Progenitor cell of endocrine pancreas (in vitro differentiated cells): ENCODE measurements at places on chromosomes 4 and X.

GRCh38 chr4:87783781-87784180, 15.6 kb upstream of the IBSP start:
- no peak for DNase-seq
- no peaks in the 10 kb centered on the region for H3K36me3 ChIP-seq
- no peak overlapping the region for H3K4me3 ChIP-seq

GRCh38 chr4:6408263-6408662, 64.2 kb downstream of the PPP2R2C start:
- H3K4me1 ChIP-seq: peaks cover 3% of the 10 kb centered on the region
- no peak overlapping the region for H3K27ac ChIP-seq
- H3K4me3 ChIP-seq: no peak overlapping the region
- no peaks in the 10 kb centered on the region for H3K36me3 ChIP-seq
- peaks cover 18% of the 10 kb centered on the region for H3K27me3 ChIP-seq

GRCh38 chr4:183599284-183599683, 59.7 kb downstream of the RWDD4 start:
- H3K27me3 ChIP-seq: no peaks in the 10 kb centered on the region
- DNase-seq: no peak
- peak overlapping the region; percentile 54 for H3K27ac ChIP-seq
- H3K4me3 ChIP-seq: no peak overlapping the region
- peaks cover 22% of the 10 kb centered on the region for H3K4me1 ChIP-seq
- peaks cover 2% of the 10 kb centered on the region for H3K36me3 ChIP-seq

- peak overlapping the region; percentile 29 for H3K4me3 ChIP-seq
- H3K36me3 ChIP-seq: no peaks in the 10 kb centered on the region
- peaks cover 35% of the 10 kb centered on the region for H3K27me3 ChIP-seq
- peaks cover 21% of the 10 kb centered on the region for H3K4me1 ChIP-seq
- no peak for DNase-seq
- H3K27ac ChIP-seq: no peak overlapping the region
Observed at GRCh38 chr4:53908661-53909078, 155.7 kb downstream of the CHIC2 start.

DNA sequence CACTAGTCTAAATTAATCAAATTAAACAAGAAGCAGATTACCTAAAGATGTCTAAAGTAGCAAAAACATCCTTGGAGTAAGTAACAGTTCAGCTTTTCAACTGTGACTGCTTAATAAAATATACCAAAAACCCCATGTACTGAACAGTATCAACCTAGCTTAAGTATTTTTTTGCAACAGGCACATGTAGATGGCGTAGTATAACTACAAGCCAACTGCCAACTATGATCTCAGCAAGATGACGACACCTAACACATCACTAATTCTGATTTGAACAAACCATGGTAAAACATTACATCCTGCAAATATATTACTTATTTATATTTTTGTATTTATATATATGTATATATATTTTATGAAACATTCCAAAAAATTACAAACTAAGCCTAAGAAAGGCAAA, 24.5 kb downstream of the DHX15 start:
- peaks cover 33% of the 10 kb centered on the region for H3K4me1 ChIP-seq
- no peak overlapping the region for H3K4me3 ChIP-seq
- no peak for DNase-seq
- H3K27ac ChIP-seq: no peak overlapping the region
- H3K27me3 ChIP-seq: no peaks in the 10 kb centered on the region
- peaks cover 28% of the 10 kb centered on the region for H3K36me3 ChIP-seq

DNA sequence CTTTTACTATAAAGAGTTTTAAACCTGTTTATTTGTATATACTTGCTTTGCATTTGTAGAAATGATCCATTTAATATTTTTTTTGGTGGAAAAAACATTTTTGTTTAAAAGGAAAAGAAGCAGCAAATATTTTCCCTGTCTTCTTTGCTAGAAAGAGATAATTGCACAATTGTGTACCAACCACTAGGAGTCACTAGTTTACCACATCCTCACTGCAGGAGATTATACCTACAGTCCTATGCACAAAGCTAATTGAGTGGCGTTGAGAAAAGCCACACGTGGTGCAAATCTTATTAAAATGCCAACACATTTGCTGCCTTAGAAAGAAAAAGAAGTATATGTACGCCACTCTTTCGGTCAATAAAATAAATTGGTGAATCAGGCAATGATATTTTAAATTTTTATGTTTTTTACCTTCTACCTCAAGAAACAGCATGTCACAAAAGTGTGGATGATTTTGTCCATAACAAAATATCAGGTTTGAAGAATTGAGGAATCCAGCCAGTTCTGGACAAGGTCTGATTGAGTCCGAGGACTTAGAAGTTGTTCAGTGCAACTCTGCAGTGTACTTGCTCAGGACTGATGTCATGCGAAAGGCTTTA, 102.9 kb downstream of the GRXCR1 start:
- H3K27me3 ChIP-seq: no peaks in the 10 kb centered on the region
- no peak overlapping the region for H3K27ac ChIP-seq
- H3K4me3 ChIP-seq: no peak overlapping the region
- DNase-seq: no peak
- peaks cover 9% of the 10 kb centered on the region for H3K4me1 ChIP-seq

- no peak overlapping the region for H3K27ac ChIP-seq
- DNase-seq: no peak
- H3K4me1 ChIP-seq: no peaks in the 10 kb centered on the region
Observed at GRCh38 chr4:113162089-113162488, 112.6 kb downstream of the ANK2 start.

DNA sequence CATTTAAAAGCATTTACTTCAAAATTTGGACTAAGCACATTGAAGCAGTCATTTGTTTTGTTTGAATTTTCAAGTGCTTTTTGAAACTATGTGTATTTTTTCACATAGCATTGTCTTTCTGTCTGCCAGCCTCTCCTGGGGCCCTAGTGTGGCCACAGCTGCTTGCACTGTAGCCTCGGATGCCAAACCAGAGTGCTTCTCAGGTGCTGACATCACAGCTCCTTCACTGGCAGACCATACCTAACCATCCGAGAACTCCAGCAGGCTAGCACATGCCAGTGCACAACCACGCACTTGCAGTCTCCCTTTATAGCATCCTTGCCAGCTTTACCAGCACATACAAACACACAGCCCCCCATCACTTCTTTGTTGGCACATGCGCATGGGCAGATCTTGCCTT, 1019.7 kb downstream of the STPG2 start:
- H3K4me3 ChIP-seq: no peak overlapping the region
- no peak overlapping the region for H3K27ac ChIP-seq
- no peaks in the 10 kb centered on the region for H3K4me1 ChIP-seq
- H3K36me3 ChIP-seq: peaks cover 1% of the 10 kb centered on the region

DNA sequence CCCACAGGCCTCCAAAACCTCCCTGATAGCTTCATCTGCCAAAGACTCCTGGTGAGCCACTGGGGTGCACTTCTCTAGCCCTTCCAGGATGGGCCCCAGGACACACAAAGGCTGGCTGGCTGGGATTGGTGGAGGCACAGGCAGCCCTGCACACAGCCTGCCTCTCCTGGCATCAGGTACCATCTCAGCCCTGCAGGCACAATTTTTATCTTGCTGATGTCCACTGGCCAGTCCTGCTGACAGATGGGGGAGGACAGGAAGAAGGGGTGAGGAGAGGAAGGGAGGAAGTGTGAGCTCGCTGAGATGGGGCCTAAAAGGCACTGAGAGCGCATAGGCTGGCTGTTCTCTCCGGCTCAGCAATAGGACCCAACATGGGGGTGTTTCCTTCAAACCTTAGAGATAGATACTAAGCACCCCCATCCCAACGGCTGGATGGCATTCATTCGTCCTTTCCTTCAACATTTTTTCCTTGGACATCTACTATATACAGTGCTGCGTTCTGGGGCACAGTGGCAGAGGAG, 92.7 kb downstream of the PJA1 start:
- no peaks in the 10 kb centered on the region for H3K36me3 ChIP-seq
- no peak overlapping the region for H3K27ac ChIP-seq
- no peak for DNase-seq
- H3K4me1 ChIP-seq: no peaks in the 10 kb centered on the region
- no peak overlapping the region for H3K4me3 ChIP-seq

DNA sequence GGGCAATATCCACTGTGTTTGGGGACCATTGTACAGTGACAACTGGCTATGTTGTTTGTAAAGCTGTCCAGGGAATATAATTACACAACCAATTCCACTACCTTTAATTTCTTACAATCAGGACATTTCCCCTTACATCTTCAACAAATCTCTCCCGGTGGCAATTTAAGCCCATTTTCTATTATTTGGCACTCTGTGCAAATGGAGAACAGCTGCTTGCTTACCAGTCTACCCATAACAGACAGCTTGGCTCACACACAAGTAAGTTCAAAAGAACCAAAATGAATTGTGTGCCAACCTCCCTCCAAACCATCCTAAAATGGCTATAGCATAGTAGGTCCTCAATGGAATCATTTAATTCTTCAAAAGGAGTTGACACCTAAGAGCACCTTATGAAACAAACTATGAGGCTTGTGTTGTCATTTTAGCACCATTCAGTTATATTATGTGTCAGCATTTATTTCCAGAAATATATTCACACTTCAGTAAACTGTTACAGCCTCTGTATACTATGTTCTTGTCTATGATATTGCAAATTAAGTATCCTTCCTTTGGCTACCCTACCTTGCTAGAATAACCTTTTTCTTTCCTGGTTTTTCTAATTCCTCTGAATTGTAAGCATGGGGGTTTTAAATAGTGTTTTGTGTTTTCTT, 18.4 kb downstream of the GABRA4 start:
- H3K36me3 ChIP-seq: no peaks in the 10 kb centered on the region
- H3K27me3 ChIP-seq: peaks cover 1% of the 10 kb centered on the region
- no peak overlapping the region for H3K4me3 ChIP-seq
- no peaks in the 10 kb centered on the region for H3K4me1 ChIP-seq
- DNase-seq: no peak

- no peaks in the 10 kb centered on the region for H3K36me3 ChIP-seq
- peaks cover 3% of the 10 kb centered on the region for H3K4me1 ChIP-seq
- H3K4me3 ChIP-seq: no peak overlapping the region
- DNase-seq: no peak
- H3K27me3 ChIP-seq: peaks cover 27% of the 10 kb centered on the region
Observed at GRCh38 chr4:8702516-8703400, 110.2 kb downstream of the CPZ start.

DNA sequence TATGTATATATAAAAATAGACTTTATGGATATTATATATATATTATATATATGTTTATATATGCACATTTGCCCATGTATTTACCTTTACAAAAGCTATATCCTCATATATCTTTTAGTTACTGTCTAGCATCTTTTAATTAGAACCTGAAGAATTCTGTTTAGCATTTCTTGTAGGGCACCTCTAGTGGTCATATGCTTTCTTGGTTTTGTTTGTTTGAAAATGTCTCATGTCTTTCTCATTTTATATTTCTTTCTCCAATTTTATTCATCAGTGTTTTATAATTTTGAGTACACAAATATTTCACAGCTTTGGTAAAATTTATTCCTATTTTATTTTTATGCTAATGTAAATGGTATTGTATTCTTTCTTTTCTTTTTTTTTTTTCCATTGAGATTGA, 70.3 kb upstream of the SPIN4 start:
- no peak overlapping the region for H3K4me3 ChIP-seq
- peaks cover 13% of the 10 kb centered on the region for H3K36me3 ChIP-seq
- no peaks in the 10 kb centered on the region for H3K27me3 ChIP-seq
- no peak overlapping the region for H3K27ac ChIP-seq
- no peak for DNase-seq

GRCh38 chr4:74158466-74159142, 686 bp downstream of the MTHFD2L start:
- peak overlapping the region; percentile 92 for H3K4me3 ChIP-seq
- H3K27me3 ChIP-seq: no peaks in the 10 kb centered on the region
- peak overlapping the region; percentile 98 for H3K27ac ChIP-seq
- peaks cover 19% of the 10 kb centered on the region for H3K4me1 ChIP-seq

- no peak for DNase-seq
- no peaks in the 10 kb centered on the region for H3K27me3 ChIP-seq
- H3K4me3 ChIP-seq: no peak overlapping the region
- no peak overlapping the region for H3K27ac ChIP-seq
- no peaks in the 10 kb centered on the region for H3K4me1 ChIP-seq
Observed at GRCh38 chr4:93605163-93605562, 223.4 kb upstream of the ATOH1 start.

DNA sequence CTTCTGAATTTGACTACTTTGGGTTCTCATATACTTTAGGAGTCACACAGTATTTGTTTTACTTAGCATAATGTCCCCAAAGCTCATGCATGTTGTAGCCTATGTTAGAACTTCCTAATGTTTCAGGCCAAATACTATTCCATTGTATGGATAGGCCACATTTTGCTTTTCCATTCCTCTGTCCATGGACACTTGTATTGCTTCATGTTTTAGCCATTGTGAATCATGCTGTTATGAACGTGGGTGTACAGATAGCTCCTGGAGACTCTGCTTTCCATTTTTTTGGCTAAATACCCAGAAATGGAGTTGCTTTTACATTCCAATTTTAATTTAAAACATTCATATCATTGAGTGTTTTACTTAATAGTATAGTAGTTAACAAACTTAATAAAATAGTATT, 54.5 kb downstream of the HTT start:
- H3K36me3 ChIP-seq: peaks cover 40% of the 10 kb centered on the region
- no peaks in the 10 kb centered on the region for H3K27me3 ChIP-seq
- DNase-seq: no peak
- H3K27ac ChIP-seq: no peak overlapping the region

DNA sequence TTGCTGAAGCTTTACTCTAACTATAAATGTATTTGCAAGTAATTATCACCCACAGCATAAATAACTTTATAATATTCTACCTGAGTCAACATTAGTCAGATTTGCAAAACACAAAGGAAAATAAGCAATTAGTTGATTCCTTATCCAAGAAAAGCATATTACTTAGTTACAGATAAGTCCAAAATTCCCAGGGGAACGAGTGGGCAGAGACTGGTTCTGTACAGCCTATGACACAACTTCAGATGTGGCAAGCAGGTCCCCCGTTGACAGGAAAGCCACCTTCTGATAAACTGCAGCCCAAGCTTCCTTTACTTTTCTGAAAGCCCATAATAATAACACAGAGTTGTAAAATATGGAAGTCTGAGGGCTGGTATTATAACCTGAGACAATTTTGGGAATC, 62.4 kb upstream of the NDP start:
- H3K27ac ChIP-seq: no peak overlapping the region
- H3K36me3 ChIP-seq: no peaks in the 10 kb centered on the region
- no peak for DNase-seq
- no peaks in the 10 kb centered on the region for H3K4me1 ChIP-seq
- no peak overlapping the region for H3K4me3 ChIP-seq

DNA sequence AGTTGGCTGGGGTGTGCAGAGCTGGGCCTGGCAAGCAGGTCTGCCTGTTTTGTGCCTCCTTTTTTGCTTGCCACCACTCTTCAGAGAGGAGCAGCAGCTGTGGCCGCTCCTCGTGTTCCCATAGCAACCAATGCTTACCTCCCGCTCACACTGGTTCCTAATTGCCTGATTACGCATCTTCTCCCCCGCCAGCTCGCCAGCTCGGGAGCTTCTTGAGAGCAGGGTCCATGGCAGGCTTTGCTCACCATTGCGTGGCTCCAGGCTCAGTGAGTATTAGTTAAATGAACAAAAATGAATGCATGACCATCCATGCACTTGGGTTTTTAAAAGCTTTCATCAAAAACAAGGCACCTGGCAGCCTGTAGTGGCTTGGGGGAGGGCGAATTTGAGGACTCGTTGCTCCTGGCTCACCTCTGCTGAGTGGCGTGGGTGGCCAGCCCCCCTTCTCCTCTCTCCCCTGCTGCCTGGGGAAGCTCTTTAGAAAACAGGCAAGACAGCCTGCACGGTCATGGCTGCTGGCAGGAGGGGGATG, 14.2 kb upstream of the PJA1 start:
- no peak overlapping the region for H3K4me3 ChIP-seq
- H3K36me3 ChIP-seq: no peaks in the 10 kb centered on the region
- H3K27ac ChIP-seq: no peak overlapping the region
- no peak for DNase-seq
- H3K27me3 ChIP-seq: peaks cover 19% of the 10 kb centered on the region
- no peaks in the 10 kb centered on the region for H3K4me1 ChIP-seq
